Stimulated activated CD4-positive, alpha-beta T cell treated with anti-CD3 and anti-CD28 coated beads, Interleukin-2, amount 100 ng/mL, for 48 hours (primary cell): ENCODE measurements at places on chromosomes 11 and 22.

DNA sequence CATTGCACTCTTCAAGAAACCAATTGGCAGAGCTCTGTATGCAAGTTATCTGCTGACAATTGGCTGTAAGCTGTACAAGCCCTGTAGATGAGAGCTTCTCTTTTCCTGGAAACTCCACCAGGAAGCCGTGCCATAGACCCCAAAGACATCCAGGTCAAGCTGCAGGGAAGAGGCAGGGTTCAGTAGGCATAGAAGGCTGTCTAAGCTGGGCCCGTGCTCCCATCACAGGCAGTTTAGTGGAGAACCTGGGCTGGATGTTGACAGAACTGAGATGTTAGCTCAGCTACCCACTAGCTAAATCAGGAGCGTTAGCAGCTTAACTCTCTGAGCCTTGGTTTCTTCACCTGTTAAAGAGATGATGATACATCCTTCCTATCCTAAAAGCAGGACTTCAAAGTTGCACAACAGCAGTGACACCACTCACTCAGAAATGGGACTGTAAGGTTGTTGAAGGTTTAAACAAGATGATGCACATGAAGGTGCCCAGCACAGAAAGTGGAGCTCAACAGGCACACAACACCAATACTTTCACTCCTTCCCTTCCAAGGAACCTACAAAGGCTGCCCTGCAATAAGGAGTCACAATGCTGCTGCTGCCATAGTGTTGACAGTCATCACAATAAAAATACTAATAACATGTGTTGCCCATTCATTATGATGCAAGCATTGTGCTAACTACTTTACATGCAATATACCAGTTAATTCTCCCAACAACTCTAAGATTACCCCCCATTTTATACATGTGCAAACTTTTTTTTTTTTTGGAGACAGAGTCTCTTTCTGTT, 115.4 kb downstream of the ZBTB16 start:
- DNase-seq, result no peak

GRCh38 chr11:103633068-103633788, 403.2 kb upstream of the DDI1 start:
- DNase-seq, result no peak

- DNase-seq, result no peak
These were observed 7.8 kb upstream of the MS4A15 start for GRCh38 chr11:60748821-60749220.

- no peak for DNase-seq
These were observed 270.7 kb upstream of the SYN3 start for GRCh38 chr22:33328789-33329296.
